ENCODE measurements at places on chromosomes 2 and 18. TPM values are rescaled to one million over a fixed set of nuclear protein-coding genes. Genes with fewer than 3 reads are reported as not detected.

- DNase-seq, result no peak
Measured at GRCh38 chr2:69973335-69973735, 11.9 kb upstream of the ASPRV1 start.

DNA sequence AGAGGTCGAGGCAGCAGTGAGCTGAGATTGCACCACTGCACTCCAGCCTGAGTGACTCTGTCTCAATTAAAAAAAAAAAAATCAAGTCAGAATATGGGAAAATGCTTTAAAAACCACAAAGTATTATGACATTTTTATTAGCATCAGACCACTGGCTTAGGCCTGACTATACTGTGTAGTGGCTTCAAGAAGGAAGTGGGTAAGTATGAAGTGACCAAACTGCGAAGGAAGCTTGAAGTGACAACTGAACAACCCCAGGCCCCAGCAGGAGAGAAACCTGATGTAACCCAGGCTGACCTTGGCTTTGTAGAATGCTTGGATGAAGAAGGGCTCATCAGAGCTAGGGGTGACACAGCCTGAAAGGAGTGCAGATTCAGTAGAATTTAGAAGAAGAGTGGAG, 21.4 kb upstream of the HAAO start:
- no peak for DNase-seq

- DNase-seq, result peak; percentile 50
Measured at GRCh38 chr2:17661460-17661859, 92.2 kb downstream of the SMC6 start.

GRCh38 chr2:70516596-70516995, 37.0 kb downstream of the TGFA start:
- peak; percentile 48 for DNase-seq

Gene FRZB
- not detected for total RNA-seq

Gene MREG
- 30.1 TPM for total RNA-seq

- DNase-seq, result no peak
Measured at GRCh38 chr2:101162561-101163330, 11.6 kb upstream of the TBC1D8 start.

DNA sequence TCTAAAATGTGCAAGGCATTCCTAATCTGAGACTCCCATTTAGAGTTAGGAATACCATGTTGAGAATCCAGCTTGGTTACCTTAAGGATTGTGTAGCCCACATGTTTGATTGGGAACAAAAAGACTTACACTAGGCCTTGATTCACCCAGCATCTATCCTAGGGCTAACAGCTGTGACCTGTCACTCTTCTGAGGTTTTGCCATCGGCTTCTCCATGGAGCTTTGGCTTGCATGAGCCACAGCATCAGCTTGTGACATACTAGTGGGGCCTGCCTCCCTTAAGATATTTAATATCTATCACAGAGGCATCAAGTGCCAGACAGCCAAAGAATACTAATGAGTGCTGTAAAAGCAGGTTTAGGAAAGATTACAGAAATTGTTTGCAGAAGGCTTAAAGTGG, 241.3 kb upstream of the UBE2E3 start:
- DNase-seq, result no peak

DNA sequence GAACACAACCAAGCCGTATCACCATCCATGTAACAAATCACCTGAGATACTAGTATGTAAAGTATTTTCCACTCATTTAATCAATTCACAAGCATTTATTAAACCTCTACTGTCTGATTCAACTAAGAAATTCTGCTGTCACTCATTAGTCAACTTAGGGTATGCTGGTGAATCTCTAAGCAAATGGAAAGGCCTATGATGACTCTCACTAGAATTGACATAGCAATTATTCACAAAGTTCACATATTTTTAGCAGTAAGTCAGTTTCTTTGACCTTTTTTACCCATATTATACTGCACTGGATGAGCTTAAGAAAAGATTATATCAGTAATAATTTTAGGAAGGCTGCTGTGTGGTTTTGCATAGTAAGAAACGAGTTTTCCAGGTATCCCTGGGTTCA, 130.1 kb downstream of the SLC8A1 start:
- no peak for DNase-seq

Gene HDHD2
- total RNA-seq, result 19.9 TPM

- DNase-seq, result peak; percentile 70
Measured at GRCh38 chr18:70397259-70397925, 108.5 kb downstream of the SOCS6 start.

DNA sequence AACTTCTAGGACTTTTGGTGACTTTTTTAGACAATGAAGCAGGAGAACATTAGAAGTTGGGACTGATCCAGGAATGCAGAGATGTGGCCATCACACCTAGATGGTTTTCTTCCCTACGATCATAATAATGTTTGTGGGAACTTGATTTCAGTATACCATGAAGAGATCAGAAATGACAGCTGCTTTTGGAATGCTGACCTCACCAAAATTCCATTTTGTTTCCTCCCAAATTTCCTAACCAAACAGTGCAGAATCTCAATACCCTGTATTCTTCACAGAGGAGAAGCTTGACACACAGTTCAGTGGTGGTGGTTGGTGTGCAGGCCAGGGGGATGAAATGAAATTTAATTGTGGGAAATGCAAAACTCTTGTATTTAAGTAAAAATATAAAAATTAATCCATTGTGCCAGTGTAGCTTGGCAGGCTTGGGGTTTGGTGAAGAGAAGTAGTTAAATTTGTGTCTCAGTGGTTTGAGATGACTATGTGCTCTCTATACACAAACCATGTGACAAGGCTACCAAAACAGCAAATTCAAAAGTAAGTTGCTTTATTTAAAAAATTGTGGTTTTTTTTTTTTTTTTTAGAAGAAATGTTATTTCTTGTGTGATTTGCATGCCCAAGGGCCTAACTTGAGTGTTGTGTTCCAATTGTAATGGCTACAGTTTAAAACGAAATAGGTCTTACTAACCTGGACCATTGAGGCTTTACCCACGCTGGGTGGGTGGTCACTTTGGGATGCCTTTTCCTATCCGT, 252.4 kb downstream of the LPIN1 start:
- no peak for DNase-seq

Gene TGFA
- 97.7 TPM for total RNA-seq

Gene ALKAL2
- total RNA-seq, result not detected

DNA sequence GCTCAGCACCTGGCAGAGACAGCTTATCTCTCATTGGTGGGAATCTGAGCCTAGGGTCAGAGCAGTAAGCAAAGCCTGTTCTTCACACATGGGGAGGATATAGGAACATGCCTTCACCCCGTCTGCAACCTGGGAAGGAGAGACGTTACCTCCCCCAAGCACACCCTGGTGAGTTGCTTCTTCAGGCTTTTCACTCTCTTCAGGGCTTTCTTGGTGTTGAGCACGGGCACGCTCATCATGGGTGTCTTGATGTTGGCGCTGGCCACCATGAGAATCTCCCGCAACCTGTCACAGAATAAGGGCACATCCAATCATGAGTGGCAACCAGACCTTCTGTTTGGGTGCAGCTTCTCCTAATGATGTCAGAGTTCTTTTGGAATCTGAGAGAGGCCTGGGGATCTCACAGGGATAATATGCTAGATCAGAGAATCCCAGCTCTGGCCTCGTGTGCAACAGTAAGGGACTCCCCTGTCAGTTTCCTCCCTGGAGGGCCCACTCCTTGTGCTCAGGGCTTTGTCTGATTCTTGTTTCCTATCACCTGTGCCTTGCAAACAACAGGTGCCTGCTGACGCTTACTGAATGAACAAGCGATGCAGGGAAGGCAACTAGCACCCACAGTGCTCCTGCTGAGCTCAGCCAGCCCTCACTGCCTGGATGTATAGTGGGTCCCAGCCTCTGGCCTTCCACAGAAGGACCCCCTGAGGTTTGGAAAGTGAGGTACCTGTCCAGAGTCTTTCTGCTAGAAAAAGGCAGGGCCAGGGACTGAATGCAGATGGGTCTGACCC, 66.3 kb downstream of the POLR1A start:
- DNase-seq, result no peak

Gene CXCR1
- 1.1 TPM for total RNA-seq

DNA sequence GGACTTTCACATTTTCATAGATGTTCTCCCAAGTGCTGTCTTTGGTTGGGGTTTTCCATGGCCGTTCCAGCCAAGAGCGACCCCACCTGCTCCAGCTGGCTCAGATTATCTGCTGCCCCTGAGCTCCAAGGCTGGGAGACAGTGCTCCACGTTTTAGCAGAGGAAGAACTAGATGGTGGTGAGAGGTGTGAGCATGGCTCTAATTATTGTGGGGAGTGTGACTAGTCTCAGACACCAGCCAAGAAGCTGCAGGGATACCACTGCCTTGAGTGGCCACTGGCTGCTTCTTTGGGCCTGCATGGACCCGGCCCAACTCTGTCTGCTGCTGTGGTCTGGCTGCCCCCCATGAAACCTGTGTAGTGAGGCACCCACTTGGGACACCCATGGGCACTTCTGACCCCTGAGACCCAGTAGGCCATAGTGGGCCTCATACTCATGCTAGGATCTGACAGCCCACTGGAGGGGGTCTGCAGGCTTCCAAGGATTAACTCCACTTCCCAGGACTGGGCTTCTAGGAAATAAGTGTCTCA, 2.8 kb upstream of the NCL start:
- DNase-seq, result no peak

Gene ADD2
- not detected for total RNA-seq

Gene ATP6V1C2
- under 0.01 TPM for total RNA-seq

GRCh38 chr18:27778925-27779324, 398.0 kb downstream of the CDH2 start:
- no peak for DNase-seq

Gene LGALSL
- total RNA-seq, result 23.0 TPM

- DNase-seq, result no peak
Measured at GRCh38 chr2:242030226-242030575, 160.7 kb downstream of the RTP5 start.

DNA sequence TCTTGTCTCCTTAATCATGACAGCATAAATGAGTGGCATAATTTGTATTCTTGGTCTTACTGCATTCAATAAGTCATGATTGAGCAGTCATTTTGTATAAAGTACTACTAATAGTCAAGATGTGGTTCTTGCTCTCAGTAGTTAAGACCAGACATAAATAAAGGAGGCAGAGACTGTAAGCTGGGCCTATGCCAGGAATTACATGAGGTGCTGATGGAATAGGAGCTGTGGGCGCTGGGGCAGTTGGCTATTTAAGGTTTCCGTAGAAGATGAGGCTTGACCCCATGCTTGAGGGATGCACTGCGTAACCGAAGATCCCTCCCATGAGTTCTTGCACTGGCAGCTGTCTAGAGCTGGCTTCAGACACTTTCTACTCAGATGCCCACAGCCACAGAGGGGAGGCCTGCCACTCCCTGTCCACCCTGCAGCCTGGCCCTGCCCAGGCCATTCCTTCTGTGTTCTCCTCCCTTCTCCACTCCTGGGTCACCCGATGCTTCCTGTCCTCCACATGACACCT, 150.9 kb upstream of the REV1 start:
- DNase-seq, result no peak

GRCh38 chr2:149330127-149331022, at the start of gene LYPD6:
LYPD6 (plus strand) TSS chr2:149330587; CDS start chr2:149437709, 107,122 bp downstream.
- DNase-seq, result peak; percentile 72

Gene MFSD6
- 71.7 TPM for total RNA-seq

DNA sequence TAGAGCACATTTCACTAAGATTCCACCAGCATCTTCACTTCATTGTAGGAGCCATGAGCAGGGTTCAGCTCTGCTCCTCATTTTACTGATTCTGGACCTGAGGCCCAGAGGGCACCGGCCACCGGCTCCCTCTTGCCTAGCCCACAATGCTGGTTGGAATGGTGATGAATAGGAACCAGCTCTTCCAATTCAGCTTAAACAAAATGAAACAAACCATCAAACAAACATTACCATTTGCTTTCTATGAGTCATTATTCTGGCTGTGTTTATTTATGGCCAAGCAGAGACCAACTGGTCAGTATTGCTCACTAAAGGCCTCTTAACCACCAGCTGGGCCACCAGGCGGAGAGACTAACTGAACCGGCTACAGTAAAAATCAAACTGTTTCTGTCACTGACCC, 176.7 kb downstream of the MTX2 start:
- DNase-seq, result peak; percentile 14

Gene GCA
- 11.7 TPM for total RNA-seq

GRCh38 chr2:17461087-17461475, 57.2 kb downstream of the RAD51AP2 start:
- DNase-seq, result no peak

Gene KCTD1
- 35.3 TPM for total RNA-seq

Data from mammary epithelial cell (primary cell).